ENCODE measurements at places on chromosomes 4 and X.

DNA sequence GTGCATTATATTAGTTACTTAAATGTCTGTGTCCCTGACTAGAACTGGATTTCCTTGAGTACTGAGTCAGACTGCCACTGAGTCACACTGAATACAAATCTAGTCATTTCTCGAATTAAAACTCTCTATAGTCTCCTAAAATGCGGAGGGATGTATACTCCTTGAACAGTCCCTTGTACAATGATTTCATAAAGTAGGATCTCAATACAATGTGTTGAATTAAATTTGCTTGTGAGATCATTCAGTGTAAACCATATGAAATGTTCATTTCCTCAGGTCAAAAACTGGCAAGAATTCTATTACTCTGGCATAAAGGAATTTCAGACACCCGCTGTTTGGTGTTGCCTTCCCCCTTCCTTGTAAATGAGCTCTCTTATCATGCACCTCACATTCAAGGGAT, 17.5 kb upstream of the FAM241A start:
- no peak for DNase-seq

DNA sequence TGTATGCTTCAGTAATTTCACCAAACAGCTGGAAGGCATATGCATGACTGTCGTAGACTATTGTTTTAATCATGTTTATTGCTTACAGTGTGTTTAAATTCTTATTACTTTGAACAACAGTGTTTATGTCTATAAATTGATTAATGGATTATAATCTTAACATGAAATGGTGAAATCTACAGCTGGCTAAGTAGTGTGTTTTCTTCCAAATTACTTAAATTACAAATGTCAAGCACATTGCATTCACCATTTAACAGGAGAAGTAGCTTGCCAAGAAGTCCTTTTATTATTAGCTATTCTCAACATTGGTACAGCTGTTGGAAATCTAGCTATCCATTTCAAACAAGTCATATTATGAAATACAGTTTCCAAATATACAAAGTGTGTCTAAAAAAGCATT, 849.3 kb upstream of the PCDH10 start:
- no peak for DNase-seq

GRCh38 chr4:171235521-171235920, 577.7 kb upstream of the GALNTL6 start:
- no peak for DNase-seq

DNA sequence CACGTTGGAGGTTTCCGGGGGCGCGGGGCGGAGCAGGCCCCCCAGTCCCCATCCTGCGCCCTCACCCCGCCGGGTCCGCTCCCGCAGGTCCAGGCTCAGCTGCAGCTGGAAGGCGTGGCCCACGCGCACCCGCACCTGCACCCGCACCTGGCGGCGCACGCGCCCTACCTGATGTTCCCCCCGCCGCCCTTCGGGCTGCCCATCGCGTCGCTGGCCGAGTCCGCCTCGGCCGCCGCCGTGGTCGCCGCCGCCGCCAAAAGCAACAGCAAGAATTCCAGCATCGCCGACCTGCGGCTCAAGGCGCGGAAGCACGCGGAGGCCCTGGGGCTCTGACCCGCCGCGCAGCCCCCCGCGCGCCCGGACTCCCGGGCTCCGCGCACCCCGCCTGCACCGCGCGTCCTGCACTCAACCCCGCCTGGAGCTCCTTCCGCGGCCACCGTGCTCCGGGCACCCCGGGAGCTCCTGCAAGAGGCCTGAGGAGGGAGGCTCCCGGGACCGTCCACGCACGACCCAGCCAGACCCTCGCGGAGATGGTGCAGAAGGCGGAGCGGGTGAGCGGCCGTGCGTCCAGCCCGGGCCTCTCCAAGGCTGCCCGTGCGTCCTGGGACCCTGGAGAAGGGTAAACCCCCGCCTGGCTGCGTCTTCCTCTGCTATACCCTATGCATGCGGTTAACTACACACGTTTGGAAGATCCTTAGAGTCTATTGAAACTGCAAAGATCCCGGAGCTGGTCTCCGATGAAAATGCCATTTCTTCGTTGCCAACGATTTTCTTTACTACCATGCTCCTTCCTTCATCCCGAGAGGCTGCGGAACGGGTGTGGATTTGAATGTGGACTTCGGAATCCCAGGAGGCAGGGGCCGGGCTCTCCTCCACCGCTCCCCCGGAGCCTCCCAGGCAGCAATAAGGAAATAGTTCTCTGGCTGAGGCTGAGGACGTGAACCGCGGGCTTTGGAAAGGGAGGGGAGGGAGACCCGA, 14.0 kb downstream of the SHOX start:
- DNase-seq, result no peak

- no peak for DNase-seq
These were observed 37.2 kb downstream of the HPF1 start for GRCh38 chr4:169720529-169720928.

DNA sequence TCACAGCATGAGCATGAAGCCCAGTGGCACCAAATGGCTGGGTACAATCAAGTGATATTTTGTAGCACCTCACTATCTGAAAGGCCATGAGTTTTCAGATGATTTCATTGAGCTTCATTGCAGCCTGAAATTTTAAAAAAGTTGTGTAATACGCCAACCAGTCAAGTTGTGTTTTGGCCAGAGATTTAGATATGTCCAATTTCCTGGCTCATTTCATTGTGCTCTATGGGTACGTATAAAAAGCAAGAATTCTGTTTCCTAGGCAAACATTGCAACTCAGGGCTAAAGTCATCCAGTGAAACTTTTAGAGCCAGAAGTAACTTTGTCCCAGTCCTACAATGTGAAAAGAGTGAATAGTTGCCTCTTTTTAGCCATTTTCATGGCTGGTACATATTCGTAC, 212.5 kb downstream of the GC start:
- DNase-seq, result no peak

- no peak for DNase-seq
These were observed 4.5 kb downstream of the CASP3 start for GRCh38 chr4:184644553-184645307.

DNA sequence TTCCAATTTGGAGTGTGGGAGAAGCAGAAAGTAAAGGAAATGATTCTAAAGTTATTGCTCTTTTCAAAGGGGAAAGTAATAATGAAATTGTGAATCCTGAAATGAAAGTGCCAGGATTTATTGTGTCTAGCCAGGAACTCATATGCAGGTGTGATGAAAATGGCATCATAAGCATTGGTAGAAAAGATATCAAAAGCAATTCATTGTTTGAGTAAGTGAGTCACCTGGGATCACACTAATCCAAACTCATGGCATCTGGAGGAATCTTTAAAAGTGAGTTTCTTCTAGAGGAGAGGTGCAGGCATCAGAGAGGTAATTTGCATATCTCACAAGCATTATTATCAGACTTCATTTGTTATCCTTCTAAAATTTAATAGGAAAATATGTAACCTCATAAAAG, 84.7 kb downstream of the LARP7 start:
- no peak for DNase-seq

GRCh38 chr4:129246145-129246544, 150.2 kb downstream of the C4orf33 start:
- no peak for DNase-seq

DNA sequence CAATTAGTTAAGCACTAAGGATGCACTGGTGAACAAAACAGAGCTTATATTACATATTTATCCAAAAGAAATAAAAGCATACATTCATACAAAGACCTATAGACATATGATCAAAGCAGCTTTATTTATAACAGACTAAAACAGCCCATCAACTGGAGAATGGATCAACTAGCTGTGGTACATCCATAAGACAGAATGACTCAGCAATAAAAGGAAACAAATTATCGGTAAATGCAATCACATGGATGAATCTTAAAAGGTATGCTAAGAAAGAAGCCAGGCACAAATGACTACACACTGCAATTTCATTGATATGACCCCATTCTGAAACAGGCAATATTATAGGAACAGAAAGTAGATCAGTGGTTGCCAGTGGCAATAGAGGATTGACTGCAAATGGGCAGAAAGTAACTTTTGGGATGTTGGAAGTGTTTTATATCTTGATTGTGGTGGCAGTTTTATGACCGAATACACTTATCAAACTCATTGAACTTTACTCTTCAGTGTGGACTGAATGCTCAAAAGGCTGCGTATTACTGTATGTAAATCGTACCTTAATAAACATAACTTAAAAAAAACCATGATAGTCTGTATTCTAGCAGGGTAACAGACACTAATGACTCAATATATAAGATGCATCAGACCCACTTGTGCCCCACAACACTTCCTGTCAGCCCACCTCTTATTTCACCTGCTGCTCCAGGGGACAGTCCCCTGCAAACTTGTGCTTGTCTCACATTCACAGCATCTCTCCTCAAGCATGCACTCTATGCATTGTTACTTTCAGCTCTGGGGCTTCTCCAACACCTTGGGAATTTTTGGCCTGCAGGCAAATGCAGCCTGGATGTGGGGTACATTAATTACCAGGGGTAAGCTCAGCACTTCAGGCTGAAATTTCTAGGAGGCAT, 59.1 kb downstream of the MID1IP1 start:
- DNase-seq, result no peak

GRCh38 chrX:28638775-28639174, 51.5 kb downstream of the IL1RAPL1 start:
- DNase-seq, result no peak

- no peak for DNase-seq
These were observed 122.6 kb upstream of the BMPR1B start for GRCh38 chr4:94635177-94635576.
